ENCODE measurements at places on chromosomes 2 and 18.

DNA sequence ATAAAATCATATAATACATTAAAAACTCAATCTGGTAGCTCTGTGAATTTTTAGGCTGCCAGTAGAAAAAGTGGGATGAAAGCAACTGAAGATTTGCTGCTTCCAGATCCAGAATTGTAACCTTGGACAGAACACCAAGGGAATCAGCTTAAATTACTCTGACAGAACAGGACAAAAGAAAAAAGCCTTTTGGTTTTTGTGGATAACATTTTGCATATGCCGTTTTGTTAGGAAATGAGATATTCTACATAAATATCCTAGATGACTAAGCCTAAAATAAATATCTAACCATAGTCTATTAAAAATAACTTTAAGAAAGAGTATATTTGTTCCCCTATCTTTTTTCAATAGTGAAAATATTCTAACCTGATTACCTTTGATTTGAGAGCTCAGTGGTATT, 148.7 kb upstream of the DOCK10 start:
- DNase-seq: no peak

- no peak for DNase-seq
Measured at GRCh38 chr18:62164310-62164709, 22.5 kb downstream of the PIGN start.

- DNase-seq: no peak
Measured at GRCh38 chr2:127084611-127085316, 22.2 kb downstream of the BIN1 start.

GRCh38 chr2:30412047-30412683, 34.9 kb upstream of the LCLAT1 start:
- DNase-seq: no peak

DNA sequence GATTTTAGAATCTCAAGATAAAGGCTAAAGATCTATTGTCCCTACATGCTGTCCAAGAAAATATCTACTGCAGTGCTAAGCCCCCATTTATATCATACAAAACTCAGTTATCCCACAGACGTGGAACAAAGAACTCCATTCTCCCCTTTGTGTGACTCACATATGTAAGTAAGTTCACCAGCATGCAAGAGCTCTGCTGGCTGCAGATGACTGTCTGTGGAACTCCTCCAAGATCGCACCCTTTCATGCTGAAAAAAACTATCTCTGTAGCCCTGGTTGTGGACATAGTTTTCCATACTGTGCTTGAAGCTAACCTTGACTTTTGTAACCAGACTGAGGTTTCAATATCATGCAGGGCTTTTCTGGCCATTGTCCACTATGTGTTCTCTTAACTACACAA, 207.1 kb downstream of the ZNF521 start:
- DNase-seq: no peak

DNA sequence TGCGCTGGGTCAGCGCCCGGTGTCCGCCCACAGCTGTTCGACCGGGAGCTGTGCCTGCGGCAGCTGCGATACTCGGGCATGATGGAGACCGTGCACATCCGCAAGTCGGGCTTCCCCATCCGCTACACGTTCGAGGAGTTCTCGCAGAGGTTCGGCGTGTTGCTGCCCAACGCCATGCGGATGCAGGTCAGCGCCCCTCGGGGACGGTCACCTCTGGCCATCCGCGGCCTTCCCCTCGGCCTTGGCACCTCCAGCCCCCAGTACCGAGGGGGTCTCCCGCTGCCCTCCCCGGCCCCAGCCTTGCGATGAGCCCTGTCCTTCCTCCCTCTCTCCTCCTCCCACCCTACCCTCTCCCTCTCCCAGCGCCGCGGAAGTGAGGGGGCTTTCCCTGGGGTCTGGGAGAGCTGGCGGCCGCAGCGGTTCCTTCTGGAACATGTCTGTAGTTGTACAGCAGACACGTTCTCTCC, 53.2 kb upstream of the GPR17 start:
- DNase-seq: no peak

DNA sequence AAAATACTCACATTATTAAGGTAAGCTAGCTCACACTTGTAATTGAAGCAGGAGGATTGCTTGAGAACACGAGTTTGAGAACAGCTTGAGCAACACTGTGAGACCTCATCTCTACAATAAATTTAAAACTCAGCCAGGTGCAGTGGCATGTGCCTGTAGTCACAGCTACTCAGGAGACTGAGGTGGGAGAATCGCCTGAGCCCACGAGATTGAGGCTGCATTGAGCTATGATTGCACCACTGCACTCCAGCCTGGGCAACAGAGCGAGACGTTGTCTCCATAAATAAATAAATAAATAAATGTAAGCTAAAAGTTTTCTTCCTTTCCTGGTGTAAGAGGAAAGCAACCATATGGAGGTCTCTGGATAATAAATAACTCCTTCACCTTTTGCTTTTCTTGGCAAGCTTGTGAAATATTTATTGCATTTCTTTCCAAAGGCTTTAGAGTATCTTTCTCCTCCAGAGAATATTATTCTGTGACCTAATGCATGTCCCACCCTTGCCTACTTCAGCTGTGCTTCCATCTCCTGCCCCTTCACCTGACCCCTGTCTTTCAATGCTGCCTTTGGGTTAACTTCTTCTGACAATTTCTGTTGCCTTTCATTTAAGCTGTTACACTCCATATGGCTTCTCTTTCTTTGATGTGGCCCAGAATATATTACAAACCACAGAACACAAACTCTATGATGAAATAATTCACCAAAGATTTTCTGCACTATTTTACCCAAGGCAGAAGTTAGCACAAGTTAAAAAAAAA, 280.7 kb upstream of the RND3 start:
- no peak for DNase-seq

DNA sequence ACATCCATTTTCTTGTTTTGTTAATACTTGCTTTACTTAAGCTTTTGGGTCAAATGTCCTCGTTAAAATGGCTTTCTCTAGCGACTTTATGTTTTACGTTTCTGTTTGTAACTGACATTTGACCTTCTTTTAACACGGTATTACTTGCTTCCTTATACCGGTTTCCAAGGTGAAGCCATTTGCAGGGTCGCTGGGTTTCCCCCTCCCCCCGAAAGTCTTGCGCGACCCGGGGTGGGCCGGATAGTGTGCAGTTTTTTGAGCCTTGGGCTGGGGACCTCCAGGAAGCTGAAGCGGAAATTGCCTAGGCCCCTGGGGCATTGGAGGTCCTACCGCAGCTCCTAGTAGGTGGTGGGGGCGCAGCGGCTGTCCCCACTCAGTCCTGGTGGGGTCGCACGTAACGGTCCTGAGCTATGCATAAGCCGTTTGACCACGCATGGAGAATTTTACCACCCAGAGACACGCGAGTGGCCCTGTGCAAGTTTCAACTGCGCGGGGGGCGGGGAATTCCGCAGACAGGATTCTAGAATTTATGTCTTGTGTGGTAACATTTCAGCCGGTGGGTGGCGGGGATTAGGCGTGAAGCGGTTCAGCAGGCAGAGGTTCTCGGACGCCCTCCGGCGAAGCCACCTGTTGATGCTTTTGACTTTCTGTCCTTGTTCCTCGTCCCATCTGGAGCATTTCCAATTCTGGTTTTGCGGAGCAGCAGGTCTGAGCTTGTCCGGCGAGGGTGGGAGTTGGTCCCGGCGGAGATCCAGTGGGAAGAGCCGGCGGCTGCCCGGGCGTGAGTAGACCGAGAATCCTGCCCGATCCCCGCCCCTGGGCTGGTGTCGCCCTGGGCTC, 2.4 kb downstream of the CFLAR start:
- no peak for DNase-seq
